ENCODE measurements at places on chromosomes 7 and 10. TPM values are rescaled to one million over a fixed set of nuclear protein-coding genes. Genes with fewer than 3 reads are reported as not detected.
A peak's percentile ranks its signal among the peaks of the same experiment; 100 is the strongest.

- DNase-seq: no peak
- H3K36me3 ChIP-seq: no peaks in the 10 kb centered on the region
Measured at GRCh38 chr7:144518360-144518759, 114.9 kb upstream of the NOBOX start.

- no peak for DNase-seq
- H3K4me3 ChIP-seq: no peak overlapping the region
- H3K36me3 ChIP-seq: no peaks in the 10 kb centered on the region
- no peak overlapping the region for H3K27ac ChIP-seq
Measured at GRCh38 chr10:51860257-51860656, 160.9 kb upstream of the CSTF2T start.

DNA sequence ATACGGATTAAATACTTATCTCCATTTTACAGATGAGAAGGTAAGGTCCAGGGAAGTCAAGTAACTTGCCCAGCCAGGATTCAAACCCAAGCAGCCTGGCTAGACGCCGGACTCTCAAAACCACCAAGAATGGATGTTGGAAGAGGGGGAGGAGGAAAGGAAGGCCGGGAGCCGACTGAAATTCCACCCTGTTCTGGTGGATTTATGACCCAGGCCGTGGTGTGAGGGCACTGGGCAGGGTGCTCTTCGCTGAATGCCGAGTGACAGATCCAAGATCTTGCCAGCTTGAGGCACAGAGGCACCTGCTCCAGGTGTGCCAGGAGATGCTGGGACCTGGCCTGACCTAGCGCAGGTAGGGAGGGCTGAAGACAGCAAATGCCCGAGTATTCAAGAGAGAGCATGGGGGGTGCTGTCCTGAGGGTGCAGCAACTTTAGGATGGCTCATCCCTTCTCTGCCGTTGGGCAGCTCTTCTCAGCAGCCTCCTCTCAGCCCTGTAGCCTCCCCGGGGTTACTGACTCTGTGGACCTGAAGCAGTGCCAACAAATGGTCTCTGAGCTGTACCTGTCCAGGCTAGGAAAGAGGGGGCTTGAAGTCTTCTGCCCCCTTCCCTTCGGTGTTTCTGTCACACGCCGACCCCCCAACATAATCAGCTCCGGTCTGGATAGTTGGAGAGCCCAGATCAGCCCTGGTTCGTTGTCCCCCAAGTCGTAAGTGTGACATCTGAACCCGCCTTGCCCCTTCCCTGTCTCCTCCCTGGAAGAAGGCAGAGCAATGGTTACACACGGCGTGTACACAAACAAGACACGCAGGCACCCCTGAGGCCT lies 713 bp downstream of the LOXL4 start:
- peak overlapping the region; percentile 33 for H3K4me3 ChIP-seq
- no peaks in the 10 kb centered on the region for H3K36me3 ChIP-seq
- peak overlapping the region; percentile 81 for H3K27ac ChIP-seq

DNA sequence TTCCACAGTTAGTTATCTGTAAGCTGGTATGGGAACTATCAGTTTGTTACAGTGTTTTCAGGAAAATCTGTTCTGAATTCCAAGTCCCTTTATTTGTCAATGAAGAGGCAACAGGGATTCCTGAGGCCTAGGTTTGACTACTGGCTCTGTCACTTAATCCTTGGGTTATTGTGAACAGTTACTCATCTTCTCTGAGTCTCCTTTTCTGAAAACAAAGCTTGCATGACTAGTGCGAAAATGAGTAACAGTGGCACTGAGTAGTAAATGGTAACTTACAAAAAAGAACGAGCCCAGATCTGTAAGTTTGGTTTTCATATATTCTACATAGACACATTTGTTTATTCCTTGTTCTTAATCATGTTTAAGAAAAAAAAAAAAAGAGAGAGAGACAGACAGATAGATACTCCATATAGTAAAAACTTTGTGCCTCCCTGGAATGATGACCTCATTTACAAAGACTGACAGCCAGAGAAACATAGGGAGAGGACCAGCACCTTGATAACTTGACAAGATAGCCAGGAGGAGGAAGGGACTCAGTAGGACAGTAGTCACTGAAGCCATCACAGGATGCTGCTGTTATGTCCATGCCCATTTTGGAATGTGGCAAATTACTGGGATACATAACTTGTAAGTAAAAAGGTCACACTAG lies 1.9 kb downstream of the MRPS33 start:
- H3K4me3 ChIP-seq: no peak overlapping the region
- no peaks in the 10 kb centered on the region for H3K27me3 ChIP-seq
- H3K36me3 ChIP-seq: no peaks in the 10 kb centered on the region
- no peaks in the 10 kb centered on the region for H3K4me1 ChIP-seq
- peak overlapping the region; percentile 39 for H3K27ac ChIP-seq
- no peak for DNase-seq

DNA sequence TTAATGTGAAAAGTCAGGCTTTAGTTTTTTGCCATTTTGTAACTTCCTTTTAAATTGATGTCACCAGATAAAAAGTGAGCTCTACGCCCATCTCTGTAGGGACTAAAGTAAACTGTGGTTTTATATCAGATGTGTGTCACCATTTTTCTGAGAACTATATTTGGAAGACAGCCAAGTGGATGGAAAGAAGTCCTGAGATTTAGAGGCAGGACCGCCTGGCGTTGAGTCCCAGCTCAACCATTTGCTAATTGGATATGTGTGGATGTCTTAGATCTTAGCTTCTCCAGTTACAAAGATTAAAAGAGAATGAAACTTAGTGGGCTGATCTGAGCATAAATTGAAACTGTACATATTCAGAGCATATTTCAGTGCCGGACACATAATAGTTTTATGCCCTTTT lies 691.6 kb upstream of the CELF2 start:
- H3K36me3 ChIP-seq: no peaks in the 10 kb centered on the region
- no peak for DNase-seq
- H3K4me1 ChIP-seq: no peaks in the 10 kb centered on the region
- no peaks in the 10 kb centered on the region for H3K27me3 ChIP-seq
- H3K4me3 ChIP-seq: no peak overlapping the region

DNA sequence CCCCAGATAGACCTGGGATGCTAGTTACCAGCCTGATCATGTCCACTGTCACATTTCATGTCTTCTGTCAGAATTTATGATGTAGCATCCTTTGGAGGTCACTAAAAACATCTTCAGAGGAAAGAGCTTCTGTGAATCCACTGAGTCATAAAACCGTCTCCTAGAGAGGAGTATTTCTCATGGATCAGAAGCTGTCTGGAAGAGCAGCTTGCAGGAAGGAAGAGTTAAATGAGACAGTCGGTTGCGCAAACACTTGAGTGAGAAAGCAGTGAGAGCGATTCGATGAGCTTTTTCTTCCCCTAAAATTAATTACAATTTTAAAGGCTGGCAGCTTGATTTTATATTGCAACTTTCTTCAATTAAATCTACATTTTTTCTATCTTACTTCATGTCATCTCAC lies 47.2 kb upstream of the WDR11 start:
- no peaks in the 10 kb centered on the region for H3K27me3 ChIP-seq
- no peaks in the 10 kb centered on the region for H3K4me1 ChIP-seq
- no peak overlapping the region for H3K4me3 ChIP-seq
- no peak for DNase-seq

- H3K4me1 ChIP-seq: peaks cover 27% of the 10 kb centered on the region
- H3K36me3 ChIP-seq: no peaks in the 10 kb centered on the region
- H3K4me3 ChIP-seq: no peak overlapping the region
- peak; percentile 53 for DNase-seq
- H3K27ac ChIP-seq: peak overlapping the region; percentile 78
Measured at GRCh38 chr7:99141841-99142726, 1.8 kb downstream of the SMURF1 start.

DNA sequence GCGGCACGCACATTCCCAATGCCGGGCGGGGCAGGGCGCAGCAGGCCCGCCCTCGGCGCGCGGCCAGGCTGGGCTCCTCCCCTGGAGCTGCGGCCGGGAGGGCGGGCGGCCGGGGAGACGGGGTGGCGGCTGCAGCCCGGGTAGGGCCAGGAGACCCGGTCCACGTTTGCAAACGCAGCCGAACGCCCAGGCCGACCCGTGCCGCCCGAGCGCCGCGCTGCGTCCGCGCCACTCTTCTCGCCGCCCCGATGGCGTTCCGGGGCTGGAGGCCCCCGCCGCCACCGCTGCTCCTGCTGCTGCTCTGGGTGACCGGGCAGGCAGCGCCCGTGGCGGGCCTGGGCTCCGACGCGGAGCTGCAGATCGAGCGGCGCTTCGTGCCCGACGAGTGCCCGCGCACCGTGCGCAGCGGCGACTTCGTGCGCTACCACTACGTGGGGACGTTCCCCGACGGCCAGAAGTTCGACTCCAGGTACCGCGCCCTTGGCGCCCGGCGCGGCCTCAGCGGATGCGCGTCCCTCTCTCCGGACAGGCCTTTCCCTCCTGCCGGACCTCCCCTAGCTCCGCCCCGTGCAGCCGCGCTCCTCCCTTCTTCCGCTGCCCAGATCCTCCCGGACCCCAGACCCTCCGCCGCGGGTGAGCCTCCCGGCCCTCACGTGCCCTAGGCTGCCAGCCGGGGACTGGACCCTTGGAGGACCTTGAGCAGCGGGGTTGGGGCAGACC lies at the start of gene FKBP9:
TSS of gene FKBP9 (plus strand) at position 115 of the 720 bp plus-strand sequence. CDS start at position 249, 134 bp downstream.
- H3K4me3 ChIP-seq: peak within 1 kb of the TSS; percentile 95
- H3K4me1 ChIP-seq: 0 out of 2 replicates have a peak, but pooled peaks cover 6% of the 10 kb centered on the region
- no peaks in the 10 kb centered on the region for H3K36me3 ChIP-seq
- DNase-seq: peak; percentile 86
- no peaks in the 10 kb centered on the region for H3K27me3 ChIP-seq
- H3K27ac ChIP-seq: peak within 1 kb of the TSS; percentile 55

- no peak for DNase-seq
- no peaks in the 10 kb centered on the region for H3K36me3 ChIP-seq
- no peaks in the 10 kb centered on the region for H3K27me3 ChIP-seq
- no peaks in the 10 kb centered on the region for H3K4me1 ChIP-seq
Measured at GRCh38 chr7:41795276-41795833, 92.5 kb upstream of the INHBA start.

- H3K27me3 ChIP-seq: no peaks in the 10 kb centered on the region
- no peak overlapping the region for H3K4me3 ChIP-seq
- no peaks in the 10 kb centered on the region for H3K36me3 ChIP-seq
- no peak overlapping the region for H3K27ac ChIP-seq
Measured at GRCh38 chr7:129438839-129439651, 4.8 kb downstream of the STRIP2 start.

DNA sequence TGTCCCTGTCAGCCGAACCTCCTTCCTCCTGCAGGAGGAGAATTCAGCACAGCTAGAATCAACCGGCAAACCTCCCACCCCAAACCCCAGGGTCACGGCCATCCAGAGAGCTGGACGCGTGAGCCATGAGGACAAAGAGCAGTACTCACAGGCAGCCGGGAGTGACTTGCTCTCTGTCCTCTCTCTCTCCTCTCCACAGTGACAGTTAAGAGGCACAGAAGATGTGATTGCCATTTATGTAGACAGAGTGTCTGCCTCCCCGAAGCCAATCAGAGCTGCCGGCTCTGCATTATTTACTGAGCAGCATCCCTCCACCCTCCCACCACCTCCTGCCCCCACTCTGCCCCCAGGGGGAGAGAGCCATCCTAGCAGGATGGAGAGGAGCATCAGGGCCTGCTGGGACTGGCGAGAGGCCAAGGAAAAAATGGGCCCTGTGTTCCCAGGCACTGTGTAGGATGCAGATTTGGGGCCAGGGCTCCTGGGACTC lies 4.3 kb downstream of the DDC start:
- H3K27me3 ChIP-seq: no peaks in the 10 kb centered on the region
- DNase-seq: no peak
- H3K4me1 ChIP-seq: peaks cover 46% of the 10 kb centered on the region
- H3K27ac ChIP-seq: no peak overlapping the region
- no peak overlapping the region for H3K4me3 ChIP-seq

The MCM10 gene
- 62.6 TPM for total RNA-seq

The CNNM1 gene
- total RNA-seq: not detected

The TAS2R5 gene
- 1.7 TPM for total RNA-seq

The SEC61G gene
- total RNA-seq: 195 TPM

Measured in Caco-2 (cell line).